ENCODE measurements at places on chromosomes 13 and 19.

DNA sequence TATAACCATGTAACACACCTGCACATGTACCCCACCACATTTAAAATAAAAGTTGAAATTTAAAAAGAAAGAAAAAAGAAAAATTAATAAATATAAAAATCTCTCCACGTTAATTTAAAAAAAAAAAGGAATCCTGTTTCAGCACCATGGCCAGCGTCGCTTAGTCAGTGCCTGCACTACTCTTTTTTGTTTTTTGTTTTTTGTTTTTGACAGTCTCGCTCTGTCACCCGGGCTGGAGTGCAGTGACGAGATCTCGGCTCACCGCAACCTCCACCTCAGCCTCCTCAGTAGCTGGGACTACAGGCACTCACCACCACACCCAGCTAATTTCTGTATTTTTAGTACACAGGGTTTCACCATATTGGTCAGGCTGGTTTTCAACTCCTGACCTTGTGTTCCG is 835.9 kb downstream of the UQCRFS1 start:
- no peak for DNase-seq

DNA sequence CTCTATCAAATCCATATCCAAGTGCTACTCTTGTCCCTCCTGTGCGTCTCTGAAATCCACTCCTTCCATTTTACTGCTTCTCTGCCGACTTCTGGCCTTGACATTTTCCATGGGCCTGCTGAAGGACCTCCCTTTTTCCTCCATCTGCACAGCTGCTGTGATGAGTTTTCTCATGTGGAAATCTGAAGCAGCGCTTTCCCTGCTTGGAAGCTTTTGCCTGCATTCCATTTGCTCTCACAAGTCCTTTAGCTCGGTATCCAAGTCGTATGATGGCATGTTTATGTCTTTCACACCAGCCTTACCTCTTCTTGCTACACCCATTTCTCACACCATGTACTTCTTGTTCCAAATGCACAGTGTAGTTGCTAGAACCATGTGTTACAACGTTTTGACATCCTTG is 328.2 kb downstream of the GPC5 start:
- DNase-seq, result no peak

DNA sequence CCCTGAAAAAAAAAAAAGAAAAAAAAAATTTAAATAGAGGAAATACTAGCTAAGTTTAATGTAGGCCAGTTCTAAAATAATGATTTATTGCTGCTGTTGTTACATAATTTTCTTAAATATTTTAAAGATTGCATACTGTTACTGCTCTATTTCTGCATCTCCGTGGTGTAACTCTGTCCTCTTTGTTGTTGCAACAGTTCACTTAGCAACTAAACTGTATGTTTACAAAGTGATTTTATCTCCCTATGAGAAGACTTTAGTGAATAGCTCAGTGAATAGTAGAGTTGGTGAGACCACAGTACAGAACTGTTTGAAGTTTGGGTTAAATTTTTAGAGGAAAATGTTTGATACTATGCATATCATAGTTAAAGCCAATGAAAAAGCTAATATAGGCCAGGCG is 19.4 kb downstream of the BRCA2 start:
- DNase-seq, result peak; percentile 15

DNA sequence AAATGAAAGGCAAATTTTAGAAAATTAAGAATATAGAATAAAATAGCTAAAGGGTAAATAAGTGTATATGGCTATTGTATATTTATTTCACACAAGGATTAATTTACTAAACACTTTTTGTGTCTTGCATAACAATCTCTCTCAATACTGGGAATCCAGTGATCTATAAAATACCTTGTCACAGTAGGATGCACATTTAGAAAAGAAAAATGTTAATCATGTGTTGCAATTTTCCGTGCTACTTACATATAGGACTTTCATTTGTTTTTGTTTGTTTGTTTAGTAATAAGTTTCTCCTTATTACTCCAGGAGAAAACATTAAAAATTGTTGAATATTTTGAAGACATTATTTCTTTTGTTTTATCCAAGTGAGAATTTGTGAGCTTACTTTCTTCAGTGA is 1533.3 kb downstream of the SLITRK5 start:
- DNase-seq, result no peak

- DNase-seq, result no peak
Observed at GRCh38 chr13:30332456-30333143, 25.2 kb upstream of the KATNAL1 start.

GRCh38 chr13:32041429-32041828 is 9.9 kb downstream of the FRY start:
- no peak for DNase-seq

DNA sequence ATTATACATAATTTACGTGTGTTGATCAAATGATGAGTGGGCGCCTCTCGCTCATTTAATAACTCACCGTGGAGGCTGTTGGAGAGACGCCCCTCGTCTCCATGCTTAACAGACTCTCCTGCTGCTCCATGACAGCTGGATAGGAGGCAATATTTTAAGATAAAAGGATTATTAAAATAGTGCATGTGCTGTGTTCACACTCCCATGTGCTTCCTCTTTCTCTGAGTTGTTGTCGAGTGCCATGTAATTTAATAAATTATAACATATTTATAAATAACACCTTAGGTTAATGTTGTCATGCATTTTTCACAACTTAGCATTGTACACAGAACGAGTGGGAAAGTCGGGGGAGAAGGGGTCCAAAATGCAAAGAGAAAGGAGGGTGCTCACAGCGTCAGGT is 161.4 kb upstream of the TSHZ3 start:
- DNase-seq, result no peak

DNA sequence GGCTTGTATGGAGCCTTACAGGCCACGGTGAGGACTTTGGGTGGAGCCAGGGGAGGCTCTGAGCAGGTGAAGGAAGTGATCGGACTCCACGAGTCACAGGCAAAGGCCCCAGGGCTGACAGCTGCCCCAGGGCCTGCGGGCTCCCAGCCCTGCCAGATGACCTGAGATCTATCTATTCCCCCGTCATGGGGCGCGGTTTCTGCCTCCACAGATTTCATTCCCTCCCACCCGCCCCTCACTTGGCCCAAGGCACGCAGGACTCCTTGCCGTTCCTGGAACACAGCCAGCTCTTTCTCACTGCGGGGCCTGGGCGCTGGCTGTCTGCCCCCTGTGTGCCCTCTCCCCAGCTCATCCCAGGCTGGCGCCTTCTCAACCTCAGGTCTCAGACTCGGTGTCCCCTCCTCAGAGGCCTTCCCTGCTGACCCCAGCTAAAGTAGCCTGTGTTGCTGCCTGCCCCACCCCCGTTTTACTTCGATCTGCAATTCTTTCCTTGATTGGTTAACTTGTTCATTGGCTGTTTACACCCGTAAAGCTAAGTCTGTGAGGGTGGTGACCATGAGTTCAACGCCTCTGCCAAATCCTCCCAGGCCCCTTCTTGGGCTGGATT is 13.9 kb upstream of the PAK4 start:
- no peak for DNase-seq

GRCh38 chr13:49649963-49650312 is 21.6 kb downstream of the ARL11 start:
- no peak for DNase-seq

- DNase-seq, result no peak
Observed at GRCh38 chr19:50377051-50377461, 799 bp downstream of the NR1H2 start.

DNA sequence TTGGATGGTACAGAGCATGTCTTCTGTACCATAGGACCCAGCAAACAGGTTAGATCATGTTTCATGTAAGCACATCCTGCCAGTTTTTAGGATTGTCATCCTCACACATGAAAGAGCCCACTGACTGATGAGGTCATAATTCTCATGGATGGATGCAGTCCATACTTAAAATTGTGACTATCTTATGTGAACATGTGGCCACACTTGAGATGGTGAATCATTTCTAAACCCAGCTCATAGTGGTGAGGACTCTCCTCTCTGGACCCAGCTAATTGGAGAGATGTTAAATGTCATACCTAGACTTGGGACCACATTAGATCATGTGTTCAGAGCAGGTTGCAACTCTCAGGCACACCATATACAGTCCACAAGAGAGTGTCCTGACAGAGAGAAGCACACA is 24.8 kb upstream of the ZNF254 start:
- no peak for DNase-seq

DNA sequence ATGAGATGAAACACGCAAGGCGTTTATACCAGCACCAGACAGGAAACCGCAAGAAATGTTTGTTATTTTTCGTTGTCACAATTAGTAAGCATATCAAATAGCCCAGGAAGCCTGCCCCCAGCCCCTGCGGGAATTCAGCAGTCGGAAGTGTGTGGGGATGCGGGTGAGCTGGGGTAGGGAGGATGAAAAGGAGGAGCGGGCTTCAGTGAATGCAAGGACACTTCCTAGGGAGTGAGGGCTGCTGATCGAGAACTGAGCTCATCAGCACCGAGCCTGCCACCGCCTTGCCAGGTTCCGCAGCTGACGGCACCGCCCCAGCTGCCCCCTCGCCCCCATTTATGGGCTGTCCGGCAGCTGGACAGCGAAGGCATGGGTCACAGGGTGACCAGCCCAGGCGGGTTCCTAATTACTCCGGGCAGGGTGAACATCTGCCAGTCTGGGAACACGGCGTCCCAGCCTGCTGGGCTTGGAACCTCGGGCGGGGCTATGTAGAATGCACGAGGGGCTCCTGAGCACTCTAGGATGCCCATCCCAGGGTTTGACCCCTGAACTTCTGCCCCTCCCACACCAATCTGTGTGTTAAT is 1.6 kb upstream of the BEST2 start:
- DNase-seq, result no peak

GRCh38 chr19:50876456-50876855 is 3.2 kb downstream of the KLK2 start:
- DNase-seq, result no peak

DNA sequence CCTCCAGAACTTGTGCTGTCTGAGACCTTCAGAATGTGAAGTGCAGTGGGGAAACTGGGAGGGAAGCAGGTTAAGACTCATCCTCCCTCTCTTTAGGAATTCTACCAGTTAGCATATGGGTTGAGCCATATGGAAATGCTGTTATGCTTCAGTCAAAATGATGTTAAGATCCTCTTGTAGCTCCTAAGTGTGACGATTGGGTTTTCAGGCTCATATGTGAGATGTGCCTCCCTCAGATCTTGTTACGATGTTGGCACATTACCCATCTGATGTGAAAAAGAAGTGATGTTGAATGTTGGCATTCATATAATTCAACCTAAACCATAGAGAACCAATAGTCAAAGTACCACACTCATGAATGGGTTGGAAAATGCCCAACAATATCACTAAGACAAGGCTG is 67.8 kb upstream of the IPO5 start:
- DNase-seq, result no peak

GRCh38 chr13:97695684-97696083 is 257.8 kb upstream of the IPO5 start:
- DNase-seq, result no peak

DNA sequence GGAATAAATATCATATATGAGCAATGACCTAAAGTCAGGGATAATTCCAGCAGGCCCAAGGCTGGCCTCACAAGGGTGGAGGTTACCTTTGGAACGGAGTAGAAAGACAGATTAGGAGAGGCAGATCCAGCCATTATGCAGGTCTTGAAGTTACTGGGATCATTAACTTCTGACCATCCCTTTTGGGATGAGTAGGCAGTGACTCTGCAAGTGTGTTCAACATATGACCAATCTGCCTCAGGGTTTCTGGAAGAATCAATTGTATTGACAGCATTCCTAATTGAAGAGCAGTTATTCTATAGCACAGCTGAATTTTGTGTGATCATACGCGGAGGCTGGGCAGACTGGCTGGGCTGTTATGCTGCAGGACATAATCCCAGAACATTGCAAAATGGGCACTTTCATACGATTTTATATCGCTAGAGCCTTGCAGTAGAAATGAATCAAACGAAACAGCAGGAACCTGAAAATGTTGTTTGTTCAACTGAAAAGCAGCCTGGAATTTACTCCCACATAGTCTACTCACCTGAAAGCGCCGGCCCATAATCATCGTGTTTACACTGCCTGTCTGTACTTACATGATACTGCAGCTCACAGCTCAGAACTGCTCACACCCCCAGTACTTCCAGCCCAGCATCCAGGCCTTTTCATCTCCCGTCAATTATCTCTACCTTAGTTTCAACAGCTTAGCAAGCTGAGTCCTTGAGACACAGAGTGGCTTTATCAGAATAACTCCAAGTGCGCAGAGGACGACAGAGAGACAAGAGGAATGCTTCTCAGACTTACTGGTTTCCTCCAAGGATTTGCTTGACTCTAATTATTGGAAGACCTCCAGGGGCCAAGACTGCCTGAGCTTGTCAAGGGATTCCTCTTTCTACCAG is 556.1 kb downstream of the EFNB2 start:
- no peak for DNase-seq

DNA sequence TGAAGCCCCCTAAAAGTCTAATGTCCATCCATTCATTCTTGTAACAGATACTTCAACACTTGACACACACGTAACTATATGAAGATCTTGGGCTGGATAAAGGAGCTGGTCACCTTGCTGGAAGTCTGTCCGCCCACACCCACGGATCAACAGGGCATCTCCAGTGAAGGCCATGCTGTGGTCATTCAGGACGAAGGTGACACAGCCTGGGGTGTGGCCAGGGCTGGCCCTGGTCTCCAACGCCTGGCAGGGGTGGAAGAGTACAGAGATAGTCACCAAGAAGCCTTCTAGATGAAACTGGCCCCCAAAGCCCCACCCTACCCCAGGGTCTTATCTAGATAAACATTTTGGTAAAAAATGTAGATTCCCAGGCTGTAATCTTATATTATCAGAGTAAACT is 6.8 kb upstream of the PHLDB3 start:
- DNase-seq, result no peak

DNA sequence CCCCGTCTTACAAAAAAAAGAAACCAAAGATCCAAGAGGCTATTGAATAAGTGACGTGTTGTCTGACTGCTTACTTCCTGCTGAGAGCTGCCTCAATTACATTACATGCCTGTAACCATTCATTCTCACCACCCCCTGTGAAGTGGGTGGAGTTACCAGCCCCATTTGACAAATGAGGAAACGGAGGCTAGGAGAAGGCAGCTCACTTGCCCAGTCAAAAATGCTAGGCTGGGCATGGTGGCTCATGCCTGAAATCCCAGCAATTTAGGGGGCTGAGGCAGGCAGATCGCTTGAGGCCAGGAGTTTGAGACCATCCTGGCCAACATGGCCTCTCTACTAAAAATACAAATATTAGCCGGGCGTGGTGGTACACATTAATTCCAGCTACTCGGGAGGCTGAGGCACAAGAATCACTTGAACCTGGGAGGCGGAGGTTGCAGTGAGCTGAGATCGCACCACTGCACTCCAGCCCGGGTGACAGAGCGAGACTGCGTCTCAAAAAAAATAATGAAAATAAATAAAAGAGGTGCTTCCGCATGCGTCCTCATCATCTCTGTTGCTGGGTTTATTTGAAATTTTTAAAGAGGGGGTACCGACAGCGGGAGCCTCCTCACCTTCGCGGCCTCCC is 499 bp downstream of the LSM7 start:
- peak; percentile 86 for DNase-seq

- no peak for DNase-seq
Observed at GRCh38 chr19:4713384-4713951, 10.2 kb downstream of the DPP9 start.

GRCh38 chr19:36963280-36963679 is 47.1 kb downstream of the ZNF568 start:
- no peak for DNase-seq

GRCh38 chr19:46299004-46299509 is 2.2 kb downstream of the HIF3A start:
- DNase-seq, result no peak

Data from SIG-M5 (cell line).